ENCODE measurements at places on chromosomes 12 and 14. TPM values are rescaled to one million over a fixed set of nuclear protein-coding genes. Genes with fewer than 3 reads are reported as not detected.

Gene SERPINA5
- total RNA-seq = 2.4 TPM

Gene PAPLN
- total RNA-seq = 5.9 TPM

Gene GPRC5A
- total RNA-seq = 142 TPM

Gene RNU6-7
- total RNA-seq = not detected

Gene PTCSC3
- not detected for total RNA-seq

Gene HOXC4
- total RNA-seq = 2.8 TPM

Gene NRL
- total RNA-seq = 1.2 TPM

Gene RNASE3
- not detected for total RNA-seq

Gene GLIPR1L1
- total RNA-seq = not detected

Gene PMCH
- not detected for total RNA-seq

Gene EIF2B2
- 52.5 TPM for total RNA-seq

Gene EPYC
- total RNA-seq = not detected

- no peak for DNase-seq
Observed at GRCh38 chr14:37599507-37600368, 4.3 kb downstream of the TTC6 start.

DNA sequence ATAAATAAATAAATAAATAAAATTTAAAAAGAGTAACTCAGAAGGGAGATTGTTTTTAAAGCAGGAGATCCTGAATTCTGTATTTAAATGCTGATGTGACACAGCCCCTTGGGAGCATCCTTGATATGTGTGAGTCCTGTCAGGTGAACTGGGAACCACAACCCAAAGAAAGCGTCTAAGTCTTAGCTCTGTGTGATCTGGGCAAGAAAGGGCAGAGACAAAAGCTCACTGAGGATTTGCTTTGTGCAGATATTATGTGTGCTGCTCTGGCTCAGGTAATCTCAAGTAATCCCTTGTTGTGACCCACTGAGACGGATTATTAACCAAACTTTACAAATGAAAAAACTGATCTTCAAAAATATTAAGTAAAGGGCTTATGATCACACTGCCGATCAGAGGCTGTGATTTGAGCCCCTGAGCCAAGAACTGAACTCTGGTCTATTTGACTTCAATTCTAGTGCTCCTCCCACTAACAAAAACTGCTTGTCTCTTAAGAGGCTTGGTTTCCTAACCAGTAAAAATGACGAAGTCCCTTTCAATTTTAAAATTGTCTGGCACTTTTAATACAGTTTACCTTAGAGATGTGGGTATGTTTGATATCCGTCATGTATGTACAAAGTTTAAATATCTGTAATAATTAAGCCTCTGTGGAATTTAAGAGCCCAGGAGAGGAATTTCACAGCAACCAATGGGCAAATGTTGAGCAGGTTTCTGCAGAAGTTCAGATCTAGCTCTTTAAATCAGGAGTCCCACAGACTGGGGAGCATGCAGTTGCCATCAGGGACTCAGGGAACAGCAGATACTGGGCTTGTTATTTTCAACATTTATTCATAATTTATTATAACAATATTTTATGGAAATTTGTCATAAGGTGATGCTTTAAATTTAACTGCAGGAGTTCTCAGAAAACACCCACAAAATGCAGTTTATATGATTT, 46.1 kb downstream of the CPM start:
- no peak for DNase-seq

- DNase-seq = no peak
Observed at GRCh38 chr14:55073856-55074255, 22.4 kb downstream of the MAPK1IP1L start.

GRCh38 chr12:30095511-30095910, 311.8 kb upstream of the TMTC1 start:
- no peak for DNase-seq

- no peak for DNase-seq
Observed at GRCh38 chr14:90703841-90704737, 112.1 kb downstream of the TTC7B start.

DNA sequence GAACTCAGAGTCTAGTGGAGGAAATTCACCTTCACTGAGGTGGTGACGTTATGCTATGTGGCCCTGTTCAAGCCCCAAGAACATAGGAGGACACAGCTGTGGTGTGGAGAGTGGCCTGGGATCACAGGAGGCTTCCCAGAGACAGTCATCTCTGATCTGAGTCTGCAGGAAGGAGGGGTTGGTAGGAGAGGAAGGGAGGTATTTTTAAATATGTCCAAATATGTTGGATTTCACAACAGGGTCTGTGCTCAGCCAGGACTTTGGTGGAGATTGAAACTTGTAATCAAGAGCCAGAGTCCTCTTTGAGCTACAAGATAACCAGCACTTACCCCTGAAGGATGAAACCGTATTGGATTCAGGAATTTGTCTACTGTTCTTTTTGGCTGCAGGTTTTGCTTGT, 26.4 kb upstream of the MED13L start:
- no peak for DNase-seq

GRCh38 chr14:36848213-36848612, 186.6 kb downstream of the PAX9 start:
- no peak for DNase-seq

GRCh38 chr12:122022393-122023338, 982 bp downstream of the BCL7A start:
- DNase-seq = no peak

GRCh38 chr12:124915239-124916236, 1.1 kb upstream of the UBC start:
- no peak for DNase-seq

- DNase-seq = no peak
Observed at GRCh38 chr12:121634836-121635235, 8.5 kb downstream of the ORAI1 start.

GRCh38 chr14:37546621-37547447, 48.2 kb downstream of the FOXA1 start:
- no peak for DNase-seq

DNA sequence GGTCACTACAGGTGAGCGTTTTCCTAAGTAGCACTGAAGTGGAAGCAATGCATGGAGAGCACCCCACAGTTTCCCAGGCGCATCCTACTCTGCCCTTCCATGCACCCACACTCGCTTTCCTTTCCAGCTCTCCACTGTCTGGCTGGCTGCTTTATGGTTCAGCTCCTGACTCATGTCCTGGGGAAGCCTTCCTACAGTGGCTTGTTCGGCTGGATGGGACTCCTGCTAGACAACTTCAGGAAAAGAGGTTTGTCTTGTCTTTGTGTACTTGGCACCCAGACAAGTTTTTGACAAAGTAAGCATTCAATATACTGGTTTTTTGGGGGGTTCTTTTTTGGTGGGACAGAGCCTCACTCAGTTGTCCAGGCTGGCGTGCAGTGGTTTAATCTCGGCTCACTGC, 21.6 kb downstream of the PPM1H start:
- no peak for DNase-seq

- no peak for DNase-seq
Observed at GRCh38 chr14:69930780-69931379, 51.7 kb downstream of the SMOC1 start.

DNA sequence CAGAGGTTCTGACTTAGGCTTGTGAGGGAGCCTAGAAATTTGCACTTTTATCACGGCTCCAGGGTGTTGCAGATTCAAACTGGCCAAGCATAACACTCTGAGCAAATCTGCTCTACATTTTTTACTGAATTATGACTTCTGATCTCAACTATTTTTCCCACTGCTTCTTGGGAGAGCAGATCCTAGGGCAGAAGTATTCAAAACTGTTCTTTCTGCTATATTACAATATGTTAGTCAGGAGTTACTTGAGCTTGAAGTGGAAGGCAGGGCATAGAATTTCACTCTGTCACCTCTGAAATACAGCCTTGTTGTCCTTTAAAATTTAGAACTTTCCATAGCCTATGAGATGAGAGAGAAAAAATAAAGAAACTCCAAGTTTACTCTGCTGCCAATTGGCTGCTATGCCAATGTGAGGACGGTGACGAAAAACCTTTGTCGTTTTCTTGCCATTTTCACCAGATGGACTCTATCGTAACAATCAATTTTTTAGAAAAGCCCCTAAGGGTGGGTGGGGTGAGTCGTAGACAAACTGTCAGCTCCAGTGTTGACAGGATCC, 16.4 kb upstream of the KERA start:
- no peak for DNase-seq

GRCh38 chr14:33897878-33898535, 52.9 kb downstream of the EGLN3 start:
- DNase-seq = no peak

- DNase-seq = no peak
Observed at GRCh38 chr12:7061138-7061537, 620 bp downstream of the C1S start.

DNA sequence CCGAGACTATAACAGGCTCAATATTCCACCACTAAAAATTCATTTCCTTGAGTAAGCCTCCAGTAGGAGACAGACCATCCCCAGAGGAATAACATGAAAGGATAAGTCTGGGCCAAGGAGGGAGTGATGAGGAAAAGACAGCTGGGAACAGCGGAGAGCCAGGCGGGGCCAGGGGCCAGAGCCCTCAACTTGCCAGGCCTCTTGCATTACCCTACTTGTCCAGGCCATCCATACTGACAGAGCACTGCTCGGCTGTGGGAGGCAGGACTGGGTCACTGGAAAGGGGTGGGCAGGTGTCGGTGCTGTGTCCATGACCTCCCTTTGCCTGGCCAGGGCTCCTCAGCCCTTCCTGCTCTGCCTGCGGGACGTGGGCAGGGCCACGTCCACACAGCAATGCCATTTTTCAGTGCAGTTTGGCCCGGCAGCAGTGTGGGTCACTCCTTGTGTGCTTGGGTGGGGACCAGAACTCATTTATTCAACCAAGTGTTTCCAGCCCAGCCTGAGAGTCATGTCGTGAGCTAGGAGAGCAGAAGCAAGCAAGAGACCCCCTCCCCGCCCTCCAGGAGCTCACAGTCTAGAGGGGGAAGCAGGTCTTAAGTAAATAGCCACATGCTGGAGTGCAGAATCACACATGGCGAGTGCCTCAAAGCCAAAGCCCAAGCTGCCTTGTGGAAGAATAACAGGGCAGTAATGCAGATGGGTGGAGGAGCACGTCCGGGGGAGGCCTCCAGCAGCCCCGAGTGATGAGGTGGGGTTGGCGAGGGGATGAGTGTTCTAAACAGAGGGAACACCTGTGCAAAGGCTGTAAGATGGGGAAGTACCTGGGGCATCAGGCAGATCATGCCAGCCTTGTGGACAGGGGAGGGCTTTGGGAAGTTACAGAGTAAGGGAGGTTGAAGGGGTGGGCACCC, 8.9 kb upstream of the FAIM2 start:
- no peak for DNase-seq

- DNase-seq = no peak
Observed at GRCh38 chr12:42957136-42957535, 367.6 kb upstream of the PRICKLE1 start.

- no peak for DNase-seq
Observed at GRCh38 chr12:62803756-62804155, 131.2 kb downstream of the PPM1H start.

GRCh38 chr14:69003626-69004025, 24.5 kb upstream of the ACTN1 start:
- DNase-seq = no peak

- no peak for DNase-seq
Observed at GRCh38 chr14:53599221-53599945, 357.2 kb downstream of the BMP4 start.

DNA sequence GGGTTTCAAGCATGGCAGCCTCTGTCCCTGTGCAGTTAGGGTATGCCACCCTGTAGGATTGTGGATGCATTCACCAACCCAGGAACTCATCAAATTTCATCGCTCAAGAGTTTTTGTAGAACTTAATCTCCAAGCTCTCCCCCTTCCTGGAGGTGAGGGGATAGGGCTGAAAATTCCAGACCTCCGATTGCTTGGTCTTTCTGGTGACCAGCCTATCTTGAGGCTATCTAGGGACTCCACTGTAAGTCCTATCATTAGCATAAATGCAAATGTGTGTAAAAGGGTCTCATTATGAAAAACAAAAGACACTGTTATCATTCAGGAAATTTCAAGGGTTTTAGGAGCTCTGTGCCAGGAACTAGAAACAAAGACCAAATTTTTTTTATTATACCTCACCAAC, 244.0 kb downstream of the DUSP6 start:
- no peak for DNase-seq

DNA sequence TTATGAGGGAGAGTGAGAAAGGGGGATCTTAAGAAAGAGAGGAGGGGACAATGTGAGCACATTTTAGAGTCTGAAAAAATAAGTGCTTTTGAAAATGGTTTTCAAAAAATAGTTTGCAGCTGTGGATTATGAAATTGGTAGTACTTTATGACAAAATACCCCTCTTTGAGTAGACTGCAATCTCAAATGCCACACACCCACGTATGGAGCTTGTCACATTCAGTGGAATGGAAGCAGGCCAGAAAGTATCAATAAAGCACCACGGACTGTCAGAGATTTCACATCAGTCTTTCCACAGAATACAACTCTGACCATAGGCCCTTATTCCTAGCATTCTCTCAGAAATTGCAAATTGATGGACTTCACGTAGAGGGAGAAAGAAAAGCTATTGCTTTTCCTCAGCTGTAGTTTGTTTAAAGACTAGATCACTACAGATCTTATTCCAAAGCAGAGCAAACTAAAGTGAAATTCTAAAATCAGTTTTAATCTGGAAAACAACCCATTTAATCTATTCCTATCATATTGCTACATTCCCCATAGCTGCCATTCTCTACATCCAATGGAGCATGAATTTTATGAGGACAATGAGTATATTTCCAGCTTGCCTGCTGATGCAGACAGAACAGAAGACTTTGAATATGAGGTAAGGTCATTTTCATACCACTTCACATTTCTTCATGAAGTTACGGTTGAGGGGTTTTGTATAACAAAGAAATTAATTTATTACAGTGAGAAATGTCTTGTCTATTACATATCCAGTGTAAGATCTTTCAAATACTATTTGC, 321.3 kb downstream of the PDZRN4 start:
- peak; percentile 69 for DNase-seq

GRCh38 chr14:55118761-55119160, 10.3 kb upstream of the LGALS3 start:
- DNase-seq = no peak

DNA sequence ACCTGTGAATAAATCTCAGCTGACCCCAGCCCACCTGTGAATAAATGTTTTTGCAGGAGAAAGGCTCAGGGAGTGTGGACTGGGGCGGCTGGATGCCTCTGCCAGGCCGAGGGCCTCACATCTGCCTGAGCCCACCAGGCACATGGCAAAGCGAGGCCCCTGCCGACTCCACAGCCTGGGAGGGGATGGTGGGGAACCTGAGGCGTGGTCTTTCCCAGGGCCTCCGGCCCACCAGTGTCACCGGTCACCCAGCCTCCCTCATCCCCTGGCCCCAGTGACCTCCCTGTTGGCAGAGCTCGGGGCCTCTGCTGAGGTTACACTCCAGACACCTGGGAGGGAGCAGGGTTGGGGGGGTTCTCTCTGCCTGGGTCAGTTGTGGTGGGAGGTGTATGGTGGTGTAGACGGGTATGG, 8.2 kb downstream of the NOC4L start:
- no peak for DNase-seq
